ENCODE measurements at places on chromosomes 12 and 14.

GRCh38 chr12:31035967-31036665 lies 37.5 kb upstream of the DDX11 start:
- DNase-seq: no peak

DNA sequence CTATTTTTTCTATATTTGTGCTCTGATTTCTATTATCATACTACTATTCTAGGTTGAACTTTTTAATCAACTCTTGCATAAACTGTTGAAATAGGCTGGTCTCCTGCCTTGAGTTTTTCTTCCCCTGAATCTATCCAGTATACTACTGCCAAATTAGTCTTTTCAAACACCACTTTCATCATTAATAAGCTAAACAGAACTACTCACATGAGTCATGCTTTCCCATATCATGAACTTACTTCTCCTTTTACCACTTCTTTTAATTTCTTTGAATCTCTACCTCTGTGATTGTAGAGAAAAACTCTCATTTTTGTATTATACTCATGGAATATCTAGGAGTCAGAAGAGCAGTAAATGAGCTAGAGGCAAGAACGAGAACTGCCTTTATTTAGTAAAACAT lies 340.3 kb upstream of the PDE3A start:
- no peak for DNase-seq

DNA sequence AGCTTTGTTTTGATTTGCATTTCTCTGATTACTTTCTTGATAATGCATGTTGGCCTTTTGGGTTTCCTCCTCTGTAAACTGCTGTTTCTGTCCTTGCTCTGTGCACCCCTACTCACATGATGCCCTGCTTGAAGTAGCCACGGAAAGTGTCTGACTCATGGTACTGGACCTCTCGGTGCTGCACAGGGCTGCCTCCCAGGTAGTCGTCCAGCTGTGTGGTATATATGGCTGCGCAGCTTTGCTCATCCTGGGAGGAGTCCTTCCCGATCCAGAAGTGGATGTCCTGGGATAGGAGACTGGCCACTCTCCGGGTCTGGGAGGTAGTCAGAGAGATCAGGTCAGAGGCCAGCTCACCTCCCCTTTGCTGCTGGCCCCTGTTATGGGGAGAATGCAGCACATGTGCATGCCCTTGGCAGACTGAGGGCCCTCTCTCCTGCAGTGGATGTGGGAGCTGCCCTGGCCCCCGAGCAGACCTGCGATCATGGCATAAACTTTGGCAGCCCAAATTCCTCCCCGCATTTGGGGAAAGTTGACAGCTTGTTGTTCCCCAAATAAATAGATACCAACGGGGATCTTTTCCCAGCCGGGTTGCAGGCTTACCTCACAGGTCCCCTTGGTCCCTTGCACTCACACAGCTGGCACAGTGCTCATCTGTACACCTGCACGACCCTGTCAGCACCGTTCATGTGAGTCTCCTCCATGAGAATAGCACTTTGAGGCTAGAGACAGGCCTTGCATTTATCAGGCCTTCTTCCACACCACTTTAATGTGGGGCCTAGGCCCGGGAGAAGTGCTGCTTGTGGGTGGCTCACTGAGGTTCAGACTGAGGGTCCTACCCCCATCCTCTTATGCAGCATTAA lies 5.2 kb downstream of the AVIL start:
- no peak for DNase-seq

DNA sequence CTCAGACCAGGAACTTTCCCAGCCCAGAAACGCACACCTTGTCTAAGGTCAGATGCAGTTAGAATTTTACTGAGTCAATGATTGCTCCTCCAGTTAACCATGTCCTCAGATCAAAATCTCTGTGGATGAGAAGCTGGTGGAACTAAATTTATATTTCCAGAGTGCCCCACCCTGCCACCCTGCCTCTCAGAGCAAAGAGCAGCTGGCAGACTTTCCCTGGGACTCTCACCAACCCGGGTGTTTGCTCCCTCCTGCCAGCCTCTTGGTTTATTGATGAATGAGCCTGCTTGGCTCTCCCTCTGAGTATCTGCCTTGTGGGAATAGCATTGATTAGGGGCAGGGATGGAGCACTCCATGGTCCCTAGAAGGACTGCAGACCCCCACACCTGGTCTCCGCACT lies 5.9 kb upstream of the KRT1 start:
- DNase-seq: no peak

DNA sequence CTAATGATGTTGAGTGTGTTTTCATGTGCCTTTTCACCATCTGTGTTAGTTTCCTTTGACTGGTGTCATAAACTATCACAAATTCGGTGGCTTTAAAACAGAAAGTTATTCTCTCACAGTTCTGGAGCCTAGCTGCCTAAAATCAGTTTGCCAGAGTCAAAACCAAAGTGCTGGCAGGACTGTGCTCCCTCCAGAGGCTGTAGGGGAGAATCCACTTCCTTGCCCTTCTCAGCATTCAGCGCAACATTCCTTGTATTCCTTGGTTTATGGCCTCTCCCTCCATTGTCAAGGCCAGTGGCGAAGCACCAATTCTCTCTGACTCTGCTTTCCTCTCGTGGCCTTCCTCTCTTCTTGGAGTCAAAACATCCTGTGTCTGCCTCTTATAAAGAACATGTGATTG lies 174.2 kb upstream of the PDE3A start:
- DNase-seq: no peak

- no peak for DNase-seq
Measured at GRCh38 chr12:63841011-63841410, 3.5 kb upstream of the SRGAP1 start.

DNA sequence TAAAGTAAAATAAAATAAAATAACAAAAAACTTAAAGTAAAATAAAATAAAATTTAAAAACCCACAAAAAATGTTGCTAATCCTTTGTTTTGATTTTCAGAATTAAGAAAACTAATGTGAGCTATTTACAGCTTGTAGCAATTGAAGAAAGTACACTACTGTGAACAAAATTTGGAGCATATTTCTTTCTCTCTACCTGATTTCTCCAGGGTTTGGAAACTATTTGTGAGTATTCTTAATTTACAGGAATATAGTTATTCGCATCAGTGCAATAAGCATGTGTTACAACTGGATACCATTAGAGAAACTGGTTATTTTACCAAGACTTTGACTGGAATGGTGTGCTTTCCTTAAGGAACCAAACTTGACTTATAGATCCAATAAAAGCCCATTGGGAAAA lies 86.1 kb upstream of the CNOT2 start:
- DNase-seq: no peak

DNA sequence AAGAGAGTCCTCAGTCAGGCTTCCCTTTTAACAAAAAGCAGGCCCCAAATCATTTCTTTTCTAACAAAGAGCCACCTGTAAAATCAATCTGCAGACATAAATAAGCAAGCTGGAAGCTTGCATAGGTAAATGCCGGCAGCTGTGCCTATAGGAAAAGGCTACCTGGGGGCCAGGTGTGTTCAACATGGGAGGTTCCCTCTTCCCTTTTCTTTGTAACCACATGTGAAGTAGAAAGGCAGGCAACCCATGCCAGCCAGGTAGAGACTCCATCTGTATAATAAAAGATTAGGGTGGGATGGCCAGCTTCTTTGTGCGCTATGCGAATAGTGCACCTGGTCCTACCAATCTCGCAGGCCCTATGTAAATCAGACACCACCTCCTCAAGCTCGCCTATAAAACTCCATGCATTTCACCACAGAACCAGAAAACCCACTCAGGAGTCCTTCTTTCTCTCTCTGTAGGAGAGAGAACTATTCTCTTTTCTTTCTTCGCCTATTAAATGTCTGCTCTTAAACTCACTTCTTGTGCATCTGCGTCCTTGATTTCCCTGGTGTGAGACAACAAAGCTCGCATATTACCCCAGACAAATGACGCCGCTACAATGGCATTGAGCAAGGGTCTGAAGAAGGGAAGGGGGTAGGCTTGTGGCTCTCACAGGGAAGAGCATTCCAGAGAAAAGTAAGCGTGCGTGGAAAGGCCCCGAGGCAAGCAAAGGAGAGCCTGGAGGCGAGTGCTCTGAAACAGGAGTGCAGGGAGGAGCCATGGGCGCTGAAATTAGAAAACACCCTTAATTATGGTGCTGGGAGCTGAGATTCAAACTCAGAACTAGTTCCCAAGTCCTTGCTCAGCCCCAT lies 67.2 kb downstream of the TTC9 start:
- no peak for DNase-seq

DNA sequence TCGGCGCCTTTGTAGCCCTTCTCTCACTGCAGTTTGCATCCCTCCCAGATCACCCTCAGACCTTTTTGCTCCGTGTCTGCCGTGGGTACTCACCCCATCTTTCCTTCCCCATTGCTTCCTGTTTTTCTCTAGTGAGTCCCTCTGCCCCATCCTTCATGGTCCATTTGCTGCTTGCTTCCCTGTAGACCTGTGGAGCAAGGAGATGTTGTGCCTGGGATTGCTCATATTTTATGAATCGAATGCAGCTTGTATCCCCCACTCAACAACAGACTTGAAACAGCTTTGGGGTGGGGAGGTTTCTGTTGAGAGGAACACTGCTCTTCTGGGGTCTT lies 661 bp downstream of the DENR start:
- no peak for DNase-seq

- DNase-seq: no peak
Measured at GRCh38 chr12:52914576-52915121, 9.8 kb upstream of the KRT8 start.

DNA sequence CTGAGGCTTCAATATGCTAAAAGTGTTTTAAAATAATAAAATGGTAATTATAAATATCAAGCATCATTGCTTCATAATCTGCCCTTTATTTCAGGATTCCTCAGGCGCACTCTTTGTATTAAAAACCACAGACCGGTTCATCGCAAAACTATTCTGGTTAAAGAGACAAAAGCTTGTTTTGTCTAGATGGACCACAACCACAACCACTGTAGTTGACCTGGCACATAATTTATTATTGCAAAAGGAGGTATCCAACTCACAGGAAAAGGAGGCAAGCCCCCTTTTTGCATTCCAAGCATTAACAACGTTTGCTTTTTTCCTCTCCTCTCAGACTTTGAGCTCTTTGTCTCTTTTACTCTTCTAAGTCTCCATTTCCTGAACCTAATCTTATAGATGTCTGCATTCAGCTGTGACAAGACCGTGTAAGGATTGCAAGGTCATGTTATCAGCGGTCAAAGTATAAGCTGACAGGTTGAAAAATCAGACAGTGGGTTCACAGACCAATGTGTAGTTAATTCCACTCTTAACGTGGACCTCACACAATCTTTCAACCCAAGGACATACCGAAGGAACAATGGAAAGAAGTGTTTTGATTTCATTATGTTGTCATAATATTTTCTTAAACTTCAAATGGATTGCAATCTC lies 1057.6 kb downstream of the GALC start:
- DNase-seq: no peak

DNA sequence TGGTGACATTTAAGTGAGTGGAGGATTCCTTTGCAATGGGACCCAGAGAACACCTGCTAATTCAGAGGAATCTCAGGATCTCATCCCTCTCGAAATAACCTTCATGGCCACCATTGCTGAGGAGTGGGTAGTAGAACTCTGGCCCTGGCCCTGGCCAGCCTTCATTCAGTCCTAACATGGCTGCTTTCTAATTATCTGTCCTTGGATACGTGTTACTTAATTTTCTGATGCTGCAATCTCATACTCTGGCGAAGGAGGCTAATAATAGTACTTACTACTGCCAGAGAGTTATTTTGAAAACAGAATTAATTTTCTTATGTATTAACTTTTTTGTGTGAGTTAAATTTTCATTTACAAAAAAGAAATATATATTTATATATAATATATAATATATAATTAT lies 12.1 kb upstream of the COX6A1 start:
- no peak for DNase-seq

- DNase-seq: no peak
Measured at GRCh38 chr14:69262516-69262915, 2.6 kb downstream of the GALNT16 start.

GRCh38 chr12:128033473-128033872 lies 233.5 kb upstream of the TMEM132C start:
- no peak for DNase-seq

- DNase-seq: no peak
Measured at GRCh38 chr12:3805077-3805476, 52.2 kb upstream of the CRACR2A start.

DNA sequence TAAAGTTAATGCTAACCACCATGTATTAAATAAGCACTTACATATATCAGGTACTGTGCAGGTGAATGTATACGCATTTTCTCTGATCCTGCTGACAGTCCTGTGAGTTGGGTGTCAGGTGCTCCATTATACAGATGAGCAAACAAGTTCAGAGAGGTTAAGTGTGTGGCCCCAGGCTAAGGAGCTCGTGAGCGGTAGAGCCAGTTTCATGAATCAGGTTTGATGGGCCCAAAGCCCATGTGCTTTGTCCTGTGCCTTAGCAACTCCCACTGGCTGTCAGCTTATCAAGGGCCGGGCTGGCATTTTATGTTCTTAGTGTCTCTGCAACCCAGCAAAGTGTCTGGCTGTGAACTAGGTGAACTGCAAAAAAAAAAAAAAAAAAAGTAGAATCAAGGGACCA lies 701.2 kb upstream of the TBX3 start:
- DNase-seq: no peak

DNA sequence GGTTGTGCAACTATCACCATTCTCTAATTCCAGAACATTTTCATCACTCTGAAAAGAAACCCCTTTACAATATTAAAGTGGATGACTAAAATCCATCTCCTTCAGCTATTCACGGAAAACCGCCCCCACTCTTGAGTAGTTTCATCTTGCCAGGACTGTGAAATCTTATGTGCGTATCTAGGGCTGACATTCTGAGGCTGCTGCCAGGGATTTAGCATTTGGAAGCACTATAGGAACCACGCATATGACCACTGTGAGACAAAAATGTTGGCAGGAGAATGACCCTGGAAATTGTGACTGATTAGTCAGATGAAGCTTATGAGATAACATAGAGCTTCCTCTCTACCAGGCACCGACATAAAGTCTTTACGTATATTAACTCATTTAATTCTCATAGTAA lies 305.2 kb upstream of the PDE3A start:
- DNase-seq: no peak

- no peak for DNase-seq
Measured at GRCh38 chr12:124498275-124499189, 68.9 kb downstream of the NCOR2 start.

DNA sequence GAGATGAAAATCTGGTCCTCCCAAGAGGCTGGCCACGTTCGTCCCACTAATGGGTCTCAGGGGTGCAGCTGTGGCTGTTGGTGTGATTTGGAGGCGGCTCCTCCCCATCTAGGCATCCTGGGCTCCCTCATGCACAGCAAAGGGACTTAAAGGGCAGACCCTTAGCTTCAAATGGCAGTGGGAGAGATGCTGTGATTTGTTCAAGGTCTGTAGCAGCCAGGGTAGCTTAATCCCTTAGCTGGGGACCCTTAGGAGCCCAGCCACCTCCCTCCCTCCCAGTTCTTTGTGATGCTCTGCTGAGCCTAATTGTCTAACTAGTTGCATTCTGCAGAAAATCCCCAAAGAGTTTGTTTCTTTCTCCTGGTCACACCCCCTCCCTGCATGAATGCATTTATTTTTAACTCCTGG lies 18.3 kb downstream of the DYRK4 start:
- no peak for DNase-seq
